ENCODE measurements at places on chromosomes 1 and 21.

GRCh38 chr1:22120469-22120790 lies 22.5 kb downstream of the WNT4 start:
- DNase-seq, result no peak

DNA sequence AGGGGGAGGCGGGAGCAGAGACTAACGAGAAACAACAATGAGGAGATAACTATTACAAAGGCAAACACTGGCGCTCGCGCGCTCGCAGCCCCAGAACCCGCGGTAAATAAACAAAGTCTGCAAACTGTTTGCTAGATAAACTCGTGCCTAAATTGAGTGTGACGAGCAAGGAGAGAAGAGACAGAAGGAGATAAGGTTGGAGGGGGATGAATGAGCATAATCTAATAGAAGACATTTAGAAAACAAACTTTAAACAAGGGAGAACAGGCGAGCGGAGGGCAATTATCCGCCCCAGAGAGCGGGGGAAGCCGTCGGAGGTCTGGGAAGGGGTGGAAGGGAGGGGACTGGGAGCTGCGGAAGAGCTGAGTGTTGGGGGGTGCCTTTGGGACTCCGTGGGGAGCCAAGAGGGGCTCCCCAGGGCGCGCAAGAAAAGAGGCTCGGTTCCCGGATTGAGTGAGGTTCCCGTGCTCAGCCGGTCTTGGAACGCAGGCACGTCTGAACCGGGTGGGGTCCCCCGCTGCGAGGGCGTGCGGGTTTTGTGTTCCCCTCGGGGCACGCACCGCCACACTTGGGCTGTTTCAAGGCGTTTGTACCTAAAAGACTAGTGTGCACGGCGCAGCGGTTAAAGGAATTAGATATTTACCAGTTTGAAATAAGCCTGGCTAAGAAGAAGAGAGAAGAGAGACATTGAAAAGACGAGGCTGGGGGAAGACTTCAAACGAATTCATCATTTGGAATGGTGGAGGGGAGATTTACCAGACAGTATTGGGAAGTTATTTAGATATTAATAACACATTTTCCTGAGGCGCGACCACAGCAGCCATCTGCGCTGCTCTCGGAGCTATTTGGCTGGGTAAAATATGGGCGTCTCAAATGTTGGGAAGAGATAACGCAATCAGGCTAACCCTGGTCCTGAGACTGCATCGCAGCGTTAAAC lies 10.6 kb downstream of the PAX7 start:
- no peak for DNase-seq

DNA sequence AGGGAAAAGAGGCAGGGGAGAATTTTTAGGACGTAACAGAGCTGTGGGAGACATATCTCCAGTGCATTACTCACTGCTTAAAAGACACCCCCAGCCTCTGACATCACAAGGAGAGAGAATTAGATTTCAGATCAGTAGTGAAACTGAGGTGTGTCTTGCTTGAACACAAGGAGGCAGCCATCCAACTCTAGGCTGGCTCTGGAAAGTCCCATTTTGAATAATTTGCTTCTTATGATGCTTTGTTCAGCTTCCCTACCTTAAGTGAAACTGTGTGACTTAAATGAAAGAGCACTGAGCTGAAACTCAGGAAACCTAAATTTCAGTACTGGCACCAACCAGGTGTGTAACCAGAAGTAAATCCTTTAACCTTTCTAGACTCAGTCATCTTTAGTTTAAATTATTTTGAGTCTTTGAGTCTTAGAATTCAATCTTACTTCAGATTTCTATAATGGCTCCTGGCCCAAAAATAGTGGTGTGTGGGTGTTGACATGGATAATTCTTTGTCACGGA lies 251.6 kb upstream of the SGIP1 start:
- DNase-seq, result peak; percentile 98

DNA sequence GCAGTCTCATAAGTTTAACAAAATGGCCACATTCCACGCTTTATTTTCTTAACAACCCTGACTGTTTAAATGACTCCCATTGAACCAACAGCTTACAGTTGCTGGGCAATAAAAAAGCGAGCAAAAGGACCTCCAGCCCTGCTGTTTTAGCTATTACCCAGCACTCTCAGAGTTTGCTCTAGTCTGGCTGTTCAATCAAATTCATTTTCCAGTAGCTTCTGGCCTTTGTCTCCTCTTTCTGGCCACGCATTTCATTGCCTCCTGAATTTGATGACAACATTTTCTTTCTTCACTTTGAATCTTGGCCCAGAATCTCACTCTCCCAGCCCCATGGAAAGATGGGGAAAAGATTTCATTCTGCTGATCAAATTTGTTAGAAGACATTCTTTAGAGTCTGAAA lies 44.1 kb upstream of the DOCK7 start:
- DNase-seq, result no peak

DNA sequence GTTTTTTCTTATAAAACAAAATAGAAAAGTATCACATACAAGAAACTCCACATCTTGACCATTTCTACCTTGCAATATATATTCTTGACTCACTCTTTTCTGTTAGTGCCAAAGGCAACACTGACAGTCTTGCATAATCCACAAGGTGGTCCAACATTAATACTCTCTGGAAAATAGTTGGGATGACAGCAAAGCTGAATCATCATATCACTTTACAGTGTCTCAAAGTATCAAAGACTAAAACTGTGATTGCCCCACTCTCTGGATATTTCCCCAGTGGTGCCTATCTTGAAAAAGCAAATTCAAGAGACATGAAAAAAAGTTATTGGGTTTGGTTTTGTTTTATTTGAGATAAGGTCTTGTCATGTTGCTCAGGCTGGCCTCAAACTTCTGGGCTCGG lies 14.6 kb upstream of the TGFBR3 start:
- DNase-seq, result no peak

DNA sequence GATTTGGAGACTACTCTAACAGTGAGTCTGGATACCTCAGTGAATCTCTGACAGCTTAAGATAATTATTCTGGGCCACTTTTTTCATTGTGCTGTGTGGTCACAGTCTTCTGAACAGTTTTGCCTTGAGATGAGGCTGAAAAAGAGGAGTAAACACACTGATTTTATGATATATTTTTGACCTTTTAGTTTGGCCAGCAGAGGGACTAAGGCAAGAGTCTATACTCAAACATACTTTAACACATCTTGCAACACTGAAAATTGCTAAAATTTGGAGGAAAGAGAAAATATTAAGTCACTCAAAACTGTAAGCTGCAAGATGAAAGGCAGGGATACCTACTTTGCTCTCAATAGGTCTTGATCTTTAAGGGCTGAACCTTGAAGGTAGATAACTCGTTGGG lies 182.7 kb downstream of the KCNT2 start:
- DNase-seq, result no peak

DNA sequence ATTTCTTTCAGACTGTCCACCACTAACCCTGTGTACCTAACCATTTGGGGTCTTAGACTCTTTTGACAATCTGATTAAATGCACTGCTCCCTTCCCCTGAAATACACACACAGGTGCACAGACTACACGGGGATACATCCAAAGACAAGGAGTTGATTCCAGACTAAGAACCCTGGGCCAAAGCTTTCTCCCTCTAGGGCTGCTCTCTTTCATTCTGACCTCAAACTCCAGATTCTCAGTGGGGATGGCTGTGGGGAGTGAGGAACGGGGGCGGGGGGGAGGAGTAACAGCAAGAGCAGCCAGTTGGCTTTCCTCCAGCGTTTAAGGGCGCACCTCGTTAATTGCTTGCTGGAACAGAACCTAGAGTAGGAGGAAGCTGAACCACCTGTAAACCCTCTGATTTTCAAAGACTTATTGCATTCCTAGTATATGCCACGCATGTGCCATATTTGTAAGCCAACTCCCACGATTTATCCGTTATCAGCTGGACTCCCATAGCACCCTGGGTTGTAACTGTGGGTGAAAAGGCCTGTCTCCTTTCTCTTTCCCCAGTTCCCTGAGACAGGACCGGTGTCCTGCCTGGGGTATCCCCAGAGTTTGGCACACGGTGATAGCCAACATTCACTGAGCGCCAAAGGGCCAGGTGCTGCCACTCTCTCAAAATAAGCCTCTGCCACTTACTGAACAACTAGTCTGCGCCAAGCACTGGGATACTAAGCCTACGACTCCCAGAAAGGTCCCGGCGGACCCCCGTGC lies 920 bp downstream of the MTHFR start:
- no peak for DNase-seq

DNA sequence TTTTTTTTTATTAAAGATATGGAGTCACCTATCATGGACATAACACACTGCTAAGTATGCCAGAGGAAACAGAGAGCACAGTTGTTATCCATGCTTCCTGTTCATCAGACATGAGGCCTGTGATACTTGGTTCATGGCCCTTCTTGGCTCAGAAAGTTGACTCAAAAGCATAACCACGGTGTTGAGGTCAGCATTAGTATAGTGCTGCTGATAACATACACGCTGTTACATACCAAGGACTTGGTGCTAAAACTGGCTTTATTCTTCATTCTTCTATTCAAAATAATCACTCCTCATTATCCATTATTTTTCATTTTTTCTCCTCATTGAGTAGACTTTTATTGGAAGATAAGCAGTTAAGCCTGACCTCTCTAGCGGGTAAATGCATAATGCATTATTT lies 464.1 kb downstream of the ADGRL2 start:
- no peak for DNase-seq

Measured in GM12864 (cell line).